ENCODE measurements at places on chromosomes 2 and 18. TPM values are rescaled to one million over a fixed set of nuclear protein-coding genes. Genes with fewer than 3 reads are reported as not detected.
A peak's percentile ranks its signal among the peaks of the same experiment; 100 is the strongest.

GRCh38 chr2:38441346-38441745, 64.3 kb upstream of the ATL2 start:
- no peak for DNase-seq

Gene SLC9A4
- 1.2 TPM for total RNA-seq

Gene IRS1
- 15.2 TPM for total RNA-seq

Gene RAX
- total RNA-seq, result 3.4 TPM

Gene DNAH7
- 4.8 TPM for total RNA-seq

DNA sequence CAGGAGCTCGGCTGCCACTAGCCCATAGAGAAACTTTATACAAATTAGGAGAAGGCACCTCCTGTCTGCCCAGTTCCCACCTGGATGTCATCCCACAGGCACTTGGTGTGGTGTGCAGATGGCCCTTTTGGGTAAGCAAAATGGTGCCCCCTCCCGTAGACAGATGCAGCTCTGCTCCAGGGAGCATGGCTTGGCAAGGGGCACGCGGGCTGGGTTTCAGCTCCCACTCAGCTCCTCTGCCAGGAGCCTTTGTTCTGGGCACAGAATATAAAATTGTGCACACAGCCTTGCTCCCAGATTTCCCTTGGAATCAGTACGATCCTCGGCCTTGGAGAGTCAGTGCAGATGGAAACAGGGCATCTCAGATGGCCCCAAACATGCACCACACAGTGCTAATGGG, 20.3 kb upstream of the KCNF1 start:
- DNase-seq, result no peak

DNA sequence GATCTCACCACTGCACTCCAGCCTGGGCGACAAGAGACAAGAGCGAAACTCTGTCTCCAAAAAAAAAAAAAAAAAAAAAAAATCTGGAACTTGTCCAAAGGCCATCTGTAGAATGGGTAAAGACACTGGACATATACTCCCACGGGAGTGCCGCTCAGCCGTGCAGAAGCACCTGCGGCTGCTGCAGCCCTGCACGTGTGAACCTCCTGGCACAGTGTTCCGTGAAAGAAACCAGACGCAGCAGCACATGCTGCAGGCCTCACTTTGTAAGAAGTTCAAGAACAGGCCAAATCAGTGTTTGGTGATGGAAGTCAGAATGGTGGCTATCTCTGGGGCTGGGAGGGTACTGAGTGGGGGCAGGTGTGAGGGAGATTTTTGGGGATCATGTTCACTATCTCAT, 6.5 kb downstream of the CHRND start:
- peak; percentile 40 for DNase-seq

DNA sequence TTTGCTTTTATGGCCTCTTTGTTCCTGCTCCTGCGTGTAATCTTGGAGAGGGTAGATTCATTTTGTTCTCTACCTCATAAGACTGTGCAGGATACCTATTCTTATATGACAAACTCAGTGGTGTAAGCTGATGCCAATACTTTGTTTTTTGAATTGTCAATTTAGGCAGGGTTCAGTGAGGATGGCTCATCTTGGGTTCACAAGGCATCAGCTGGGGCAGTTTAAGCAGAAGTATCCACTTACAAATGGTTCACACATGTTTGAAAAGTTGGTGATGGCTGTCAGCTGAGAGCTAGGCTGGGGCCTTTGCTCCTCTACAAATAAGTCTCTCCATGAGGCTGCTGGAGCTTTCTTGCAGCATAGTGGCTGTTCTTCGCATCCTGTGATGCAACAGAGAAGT, 920.6 kb upstream of the PIK3C3 start:
- no peak for DNase-seq

Gene CD8B2
- 2.6 TPM for total RNA-seq

Gene RASGRP3
- 4.1 TPM for total RNA-seq

DNA sequence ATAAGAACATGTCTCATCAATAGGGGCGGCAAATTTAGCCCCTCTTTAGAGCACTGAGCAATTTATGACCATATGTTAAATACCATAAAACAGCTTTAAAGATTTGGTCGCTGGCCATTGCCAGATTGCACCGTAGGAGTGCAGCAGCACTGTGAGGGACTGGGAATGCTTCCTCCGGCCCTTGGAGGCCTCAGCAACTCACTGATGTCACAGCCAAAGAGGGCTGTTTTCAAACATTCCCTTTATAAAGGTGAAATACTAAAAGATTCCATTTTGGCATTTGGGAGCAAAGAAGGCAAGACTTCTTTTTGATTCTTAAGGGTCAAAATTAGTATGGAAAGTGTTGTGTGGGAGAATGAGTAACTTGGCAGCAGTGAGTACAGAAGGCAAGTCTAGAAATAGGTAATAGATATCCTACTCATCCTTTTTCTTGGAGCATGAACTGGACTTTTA, 63.7 kb downstream of the BABAM2 start:
- DNase-seq, result peak; percentile 58

Gene GYPC
- total RNA-seq, result 113 TPM

Gene LHCGR
- 2.6 TPM for total RNA-seq

DNA sequence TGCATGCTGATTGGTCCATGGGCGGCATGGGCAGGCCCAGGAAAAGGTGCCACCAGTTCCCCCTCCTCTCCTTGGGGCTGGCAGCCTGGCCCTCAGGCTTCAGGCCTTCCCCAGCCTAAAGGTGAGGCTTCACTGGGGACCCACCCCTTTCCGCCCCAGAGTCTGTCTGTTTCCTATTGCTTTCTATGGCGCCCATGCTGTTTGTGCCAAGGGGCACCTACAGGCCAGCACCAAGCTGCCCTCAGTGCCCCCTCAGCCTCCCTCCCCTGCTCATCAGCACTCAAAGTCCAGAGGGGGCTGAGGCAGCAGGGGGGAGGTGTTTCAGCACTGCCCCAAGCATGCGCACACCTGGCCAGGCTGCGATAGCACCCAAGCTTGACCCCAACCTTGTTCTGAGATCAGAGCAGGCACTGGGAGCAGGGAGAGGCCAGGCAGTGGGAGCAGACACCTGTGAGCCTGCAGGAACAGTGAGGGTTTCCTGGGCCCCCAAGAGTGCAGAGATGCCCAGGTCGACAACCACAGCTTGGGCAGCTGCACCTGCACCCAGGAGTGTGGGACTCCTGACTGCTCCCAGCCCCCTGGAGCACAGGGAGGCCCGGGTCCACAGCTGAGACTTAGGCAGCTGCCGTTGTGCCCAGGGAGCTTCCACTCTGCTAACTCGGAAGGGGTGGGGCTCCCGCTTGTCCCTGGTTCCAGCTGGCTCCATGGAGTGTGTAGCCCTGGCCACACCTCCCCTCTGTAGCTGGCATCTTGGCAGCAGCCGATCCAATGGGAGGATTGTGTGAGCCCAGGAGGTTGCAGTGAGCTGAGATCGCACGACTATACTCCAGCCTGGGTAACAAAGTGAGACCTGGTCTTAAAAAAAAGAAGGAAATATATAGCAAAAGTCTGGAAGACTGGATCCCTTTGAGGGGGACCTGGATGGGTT, 69.1 kb downstream of the NCAPH start:
- no peak for DNase-seq

Gene TUBA3E
- total RNA-seq, result not detected

GRCh38 chr2:162365392-162365791, 21.5 kb downstream of the GCA start:
- no peak for DNase-seq

Gene HRH4
- 0.48 TPM for total RNA-seq

- DNase-seq, result no peak
Observed at GRCh38 chr2:52859065-52859464, 908.5 kb upstream of the CHAC2 start.

GRCh38 chr2:233082222-233082930, 22.2 kb downstream of the INPP5D start:
- DNase-seq, result no peak
